ENCODE measurements at places on chromosomes 1 and 21.

DNA sequence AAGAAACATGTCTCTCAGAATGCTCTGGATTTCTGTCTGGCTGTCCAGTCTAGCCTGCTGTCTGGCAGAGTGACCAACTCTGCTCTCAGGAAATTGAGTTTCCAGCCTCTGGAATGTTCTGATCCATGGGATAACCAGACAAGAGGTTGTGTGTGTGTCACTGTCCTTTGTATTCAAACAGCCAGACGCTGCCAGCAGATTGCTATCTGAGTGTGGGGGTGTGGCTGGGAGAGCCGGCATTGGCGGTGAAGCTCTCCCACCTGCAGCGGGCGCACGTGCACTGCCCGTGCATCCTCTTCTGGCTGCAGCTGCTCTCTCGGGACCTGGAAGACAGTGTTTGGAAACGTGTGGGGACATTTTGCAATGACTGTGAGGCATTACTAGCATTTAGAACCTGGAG lies 26.1 kb downstream of the PKP1 start:
- peak; percentile 45 for DNase-seq

DNA sequence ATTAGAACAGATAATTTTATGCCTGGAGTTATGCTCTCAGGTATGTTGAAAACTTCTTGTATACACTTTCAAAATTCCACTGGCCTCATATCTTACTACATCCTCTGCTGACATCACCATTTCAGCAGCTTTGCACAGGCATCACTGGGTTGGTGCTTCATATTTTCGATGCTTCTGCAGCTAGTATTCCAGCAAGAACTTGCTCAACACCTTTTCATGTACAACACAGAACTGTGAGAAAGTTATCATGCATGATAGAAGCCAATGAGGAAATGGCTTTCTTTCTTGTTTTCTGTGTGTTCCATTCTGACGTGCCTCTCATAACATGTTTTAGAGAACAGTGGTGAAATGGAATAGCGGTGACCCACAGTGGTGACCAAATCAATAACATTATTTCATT lies 5.1 kb upstream of the GBP5 start:
- DNase-seq = no peak

DNA sequence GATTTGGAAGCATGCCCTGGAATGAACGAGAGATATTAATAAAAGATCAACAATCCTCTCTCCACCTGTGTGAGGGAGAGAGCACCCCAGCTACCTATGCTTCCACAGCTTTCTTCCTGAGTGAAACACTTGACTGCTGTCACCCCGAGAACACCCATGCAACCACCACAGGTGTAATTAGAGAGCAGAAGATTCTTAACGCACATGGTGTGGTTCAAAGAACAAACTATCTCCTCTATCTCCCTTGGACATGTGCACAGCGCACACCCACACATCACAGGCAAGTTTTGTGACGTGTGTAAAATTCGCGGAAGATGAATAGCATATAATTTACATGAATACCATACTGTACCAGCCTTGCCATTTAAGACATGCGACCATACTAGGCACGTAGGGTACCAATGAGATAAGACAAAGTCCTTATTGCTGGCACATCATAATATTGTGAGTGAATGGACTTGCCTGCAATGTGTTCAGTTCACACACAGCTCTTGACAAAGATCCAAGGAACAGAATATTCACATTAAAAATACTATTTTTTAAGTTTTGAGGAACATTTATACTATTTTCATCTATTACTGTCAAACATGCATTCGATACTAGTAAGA lies 11.6 kb downstream of the ERRFI1 start:
- DNase-seq = no peak

DNA sequence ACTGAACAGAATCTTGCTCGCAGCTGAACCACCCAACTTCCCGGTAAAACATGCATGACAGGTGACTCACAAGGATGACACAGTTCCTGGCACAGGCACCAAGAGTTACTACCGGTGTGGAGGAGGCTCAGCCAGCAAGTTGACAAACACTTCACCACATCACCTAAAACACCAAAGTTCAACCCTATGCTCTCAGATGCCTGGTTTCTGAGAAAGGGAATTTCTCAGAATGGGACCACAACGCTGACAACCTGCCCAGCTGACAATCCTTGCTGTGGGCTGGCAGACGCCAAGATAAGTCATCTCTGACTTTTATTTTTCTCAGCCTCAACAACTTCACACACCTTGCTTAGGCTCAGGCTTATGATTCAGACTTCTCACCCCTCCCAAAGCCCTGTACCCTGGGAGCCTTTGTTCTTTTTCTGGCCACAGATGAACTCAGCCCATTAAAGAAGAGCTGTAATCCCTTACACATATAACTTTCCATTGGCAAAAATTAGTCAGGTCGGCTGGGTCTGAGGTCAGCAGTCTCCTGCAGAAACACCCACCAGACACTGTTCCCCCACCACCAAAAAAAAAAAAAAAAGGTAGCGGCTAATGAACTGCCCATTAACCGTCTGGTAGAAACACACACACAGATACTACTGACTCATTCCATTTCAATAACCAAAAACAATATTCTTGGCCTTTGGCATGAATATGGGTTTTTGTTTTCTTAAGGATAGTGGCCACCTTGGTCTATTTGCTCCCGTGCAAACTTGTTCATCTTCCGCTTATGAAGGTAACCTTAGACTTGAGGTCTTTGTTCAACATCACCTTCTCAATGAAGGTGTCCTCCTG lies 10.8 kb upstream of the TIAM1 start:
- DNase-seq = peak; percentile 82

- DNase-seq = no peak
Observed at GRCh38 chr1:113192242-113192641, 119.2 kb downstream of the LRIG2 start.

DNA sequence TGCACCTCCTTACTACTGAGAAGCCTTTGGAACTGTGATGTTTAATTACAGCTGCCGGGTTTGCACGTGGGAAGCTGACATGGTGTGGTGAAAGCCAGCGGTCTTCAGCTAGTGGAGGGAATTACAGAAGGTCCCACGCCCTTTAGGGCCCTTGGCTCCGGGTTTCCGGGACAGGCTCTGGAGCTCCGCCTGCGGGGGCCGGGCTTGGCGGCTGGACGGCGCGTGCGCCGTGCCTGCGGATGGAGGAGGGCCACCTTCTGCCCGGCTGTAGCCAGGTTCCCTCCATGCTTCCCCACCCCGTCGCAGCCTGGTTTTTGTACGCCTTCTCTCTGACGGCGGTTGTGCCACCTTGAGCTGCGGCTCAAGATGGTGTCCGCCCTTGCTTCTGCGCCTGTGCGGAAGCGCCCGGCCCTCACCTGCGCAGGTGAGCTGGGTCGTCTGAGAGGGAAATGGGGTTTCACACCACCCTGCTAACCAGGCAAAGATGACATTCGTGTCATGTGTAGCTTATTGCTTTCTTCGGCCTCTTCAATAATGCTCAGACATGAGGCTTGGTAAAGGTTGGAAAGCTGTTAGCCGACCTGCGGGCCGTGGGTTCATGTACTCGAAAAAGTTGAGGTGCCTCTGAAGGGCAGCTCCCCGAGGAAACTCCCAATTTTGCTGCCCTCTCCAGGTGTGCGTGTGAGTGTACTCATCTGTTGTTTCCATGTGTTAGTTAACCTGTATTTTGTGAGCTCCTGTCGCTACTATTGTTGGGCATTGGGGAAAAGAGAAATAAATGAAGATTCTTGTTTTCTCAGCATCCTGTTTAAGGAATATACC lies 36.6 kb upstream of the OPRD1 start:
- peak; percentile 36 for DNase-seq

GRCh38 chr1:25805863-25806225 lies 5.9 kb downstream of the SELENON start:
- DNase-seq = peak; percentile 33

- DNase-seq = no peak
Observed at GRCh38 chr1:214026985-214027384, 39.2 kb downstream of the PROX1 start.

DNA sequence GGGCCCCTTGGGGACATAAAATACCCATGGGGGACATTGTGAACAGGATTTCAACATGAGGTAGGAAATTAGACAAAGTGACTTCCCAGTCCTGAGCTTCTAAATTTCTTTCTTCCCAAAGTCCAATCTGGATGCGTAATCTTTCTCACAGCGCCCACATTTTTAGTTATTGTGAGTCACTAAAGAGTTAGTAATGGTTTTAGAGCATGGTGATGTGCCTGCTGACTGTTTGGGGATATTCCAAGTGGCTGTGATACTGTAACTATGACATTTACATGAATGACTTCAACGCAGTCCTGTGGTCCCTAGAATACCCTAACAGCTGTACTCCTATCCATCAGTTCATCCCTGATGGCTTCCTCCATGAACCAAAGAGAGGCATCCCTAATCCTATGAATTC lies 224.0 kb upstream of the COA6 start:
- no peak for DNase-seq

- peak; percentile 32 for DNase-seq
Observed at GRCh38 chr21:16837321-16837720, 675.5 kb upstream of the CXADR start.

DNA sequence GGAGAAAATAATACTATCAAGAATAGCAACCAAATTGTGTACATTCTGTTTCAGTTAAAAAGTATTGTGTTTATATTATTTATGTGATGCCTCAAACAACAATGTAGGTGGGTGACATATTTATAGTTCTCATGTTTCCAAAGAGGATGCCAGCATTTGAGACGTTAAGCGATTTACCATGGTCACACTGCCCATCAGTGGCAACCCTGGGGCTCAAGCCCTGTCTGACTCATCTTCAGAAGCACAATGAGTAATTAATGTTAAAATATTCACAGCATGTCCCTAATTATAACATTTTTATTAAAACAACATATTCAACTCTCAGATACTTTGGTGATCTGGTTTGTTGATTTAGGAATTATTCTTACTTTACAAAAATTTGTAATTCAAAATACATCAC lies 409.4 kb downstream of the BRINP3 start:
- DNase-seq = no peak

DNA sequence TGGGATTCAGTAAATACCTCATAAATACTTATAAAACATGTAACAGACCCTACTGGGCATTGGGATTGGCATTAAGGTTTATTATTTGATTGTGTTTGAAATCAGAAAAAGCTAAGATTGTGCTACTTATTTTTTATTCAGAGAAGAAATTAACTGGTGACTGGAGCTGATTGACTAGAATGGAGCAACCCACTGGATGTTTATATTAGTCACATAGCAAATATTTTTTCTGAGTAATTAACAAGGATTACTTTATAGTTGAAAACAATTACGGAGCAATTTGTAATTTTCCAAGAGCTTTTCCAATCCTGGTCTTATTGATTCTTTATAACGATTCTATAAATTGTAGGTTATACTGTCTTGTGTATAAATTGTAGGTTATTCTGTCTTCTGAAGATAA lies 208.7 kb downstream of the HLX start:
- no peak for DNase-seq

GRCh38 chr1:23601135-23601967 lies 42.0 kb upstream of the ID3 start:
- DNase-seq = no peak

GRCh38 chr1:228366062-228366865 lies 40.4 kb downstream of the TRIM11 start:
- DNase-seq = no peak

GRCh38 chr21:17925899-17926298 lies 106.7 kb upstream of the C21orf91 start:
- DNase-seq = peak; percentile 10

- DNase-seq = no peak
Observed at GRCh38 chr1:161838885-161839284, 72.8 kb downstream of the ATF6 start.

DNA sequence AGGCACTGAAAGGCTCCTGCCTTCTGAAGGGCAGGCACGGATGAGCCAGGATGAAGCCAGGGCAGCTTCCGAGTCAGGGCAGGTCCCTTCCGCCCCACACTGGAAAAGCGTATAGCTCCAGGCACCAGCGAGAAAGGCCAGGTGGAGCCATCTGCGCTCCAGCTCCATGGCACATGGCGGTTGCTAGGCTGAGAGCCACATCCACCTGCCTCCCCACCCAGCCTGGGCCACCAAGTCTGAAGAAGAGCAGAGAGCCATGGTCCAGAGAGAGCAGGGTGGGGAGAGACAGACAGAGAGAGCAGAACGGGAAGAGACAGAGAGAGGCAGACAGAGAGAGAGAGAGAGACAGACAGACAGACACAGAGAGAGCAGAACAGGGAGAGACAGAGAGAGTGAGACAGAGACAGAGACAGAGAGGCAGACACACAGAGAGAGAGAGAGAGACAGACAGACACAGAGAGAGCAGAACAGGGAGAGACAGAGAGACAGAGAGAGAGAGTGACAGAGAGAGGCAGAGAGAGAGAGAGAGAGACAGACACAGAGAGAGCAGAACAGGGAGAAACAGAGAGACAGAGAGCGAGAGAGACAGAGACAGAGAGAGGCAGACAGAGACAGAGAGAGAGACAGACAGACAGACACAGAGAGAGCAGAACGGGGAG lies 5.2 kb downstream of the FNDC10 start:
- no peak for DNase-seq

GRCh38 chr1:185345913-185346720 lies 29.1 kb upstream of the IVNS1ABP start:
- DNase-seq = no peak

DNA sequence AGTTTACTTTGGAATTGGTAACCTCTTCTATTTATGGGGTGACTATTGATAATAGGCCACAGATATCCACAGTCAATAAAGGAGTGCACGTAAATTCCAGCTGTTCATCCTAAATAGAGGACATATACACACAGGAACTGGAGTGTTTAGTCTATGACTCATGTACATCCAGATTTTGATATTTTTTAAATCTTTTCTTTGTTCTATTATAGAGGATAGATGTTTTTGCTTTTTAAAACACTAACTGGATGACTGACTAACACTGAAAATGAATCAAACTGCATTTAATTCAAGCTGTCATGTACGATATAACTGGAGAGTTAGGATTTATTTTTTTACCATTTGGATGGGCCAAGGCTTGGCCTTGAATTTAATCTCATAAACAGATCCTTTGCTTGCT lies 45.9 kb downstream of the RGL1 start:
- no peak for DNase-seq

DNA sequence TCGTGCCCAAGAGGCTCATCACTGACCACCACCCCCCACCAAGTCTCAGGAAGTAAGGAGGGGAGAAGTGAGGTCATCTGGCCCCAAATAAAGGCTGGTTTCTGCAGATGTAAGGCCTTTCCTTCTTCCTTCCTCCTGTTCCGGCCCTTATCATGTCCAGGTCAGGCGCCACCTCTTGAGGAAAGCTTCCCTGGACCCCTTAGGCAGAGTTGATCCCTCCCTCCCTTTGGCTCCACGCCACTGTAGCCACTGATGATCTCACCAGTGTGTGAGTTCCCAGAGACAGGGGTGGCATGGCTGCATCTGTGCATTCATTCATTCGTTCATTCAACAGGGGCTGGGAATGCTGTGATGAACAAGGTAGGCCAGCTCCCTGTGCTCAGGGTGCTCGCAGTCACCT lies 59.2 kb downstream of the TAS1R2 start:
- DNase-seq = no peak

GRCh38 chr1:227317011-227317451 lies 1.3 kb downstream of the CDC42BPA start:
- DNase-seq = peak; percentile 31

DNA sequence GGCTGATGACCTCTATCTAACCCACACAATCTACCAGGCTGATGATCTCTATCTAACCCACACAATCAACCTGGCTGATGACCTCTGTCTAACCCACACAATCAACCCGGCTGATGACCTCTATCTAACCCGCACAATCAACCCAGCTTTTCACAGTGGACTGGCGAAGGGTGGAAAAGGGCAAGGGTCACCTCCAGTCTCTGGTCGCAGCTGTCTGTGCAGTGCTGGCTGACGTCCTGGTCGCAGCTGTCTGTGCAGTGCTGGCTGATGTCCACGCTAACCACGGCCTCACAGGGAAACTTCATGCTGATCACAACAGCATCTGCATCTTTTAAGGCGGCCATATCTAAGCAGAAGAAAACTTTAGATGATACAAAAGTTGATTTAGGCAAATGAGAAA lies 12.2 kb upstream of the CCDC27 start:
- DNase-seq = no peak

All from fibroblast of upper back skin (primary cell).